ENCODE measurements at places on chromosomes 7 and 10. TPM values are rescaled to one million over a fixed set of nuclear protein-coding genes. Genes with fewer than 3 reads are reported as not detected.

MET gene
- 66.9 TPM for total RNA-seq

GRID2IP gene
- total RNA-seq = 0.21 TPM

GPR15LG gene
- 44.5 TPM for total RNA-seq

SORCS1 gene
- total RNA-seq = not detected

ADAM12 gene
- total RNA-seq = 0.09 TPM

RAB18 gene
- total RNA-seq = 38.4 TPM

FEZF1 gene
- total RNA-seq = not detected

PIP gene
- not detected for total RNA-seq

DDC gene
- total RNA-seq = not detected

SSC4D gene
- total RNA-seq = 4.3 TPM

BHLHA15 gene
- 0.78 TPM for total RNA-seq

UCMA gene
- not detected for total RNA-seq

HYCC1 gene
- 37.4 TPM for total RNA-seq

FGL2 gene
- total RNA-seq = not detected

MYH16 gene
- total RNA-seq = 1.2 TPM

ABCB1 gene
- total RNA-seq = not detected

ARPC1B gene
- total RNA-seq = 250 TPM

PHTF2 gene
- total RNA-seq = 17.7 TPM

TRIL gene
- 0.37 TPM for total RNA-seq

Measured in airway epithelial cell (primary cell).